ENCODE measurements at places on chromosomes 4 and X.

- no peak for DNase-seq
Observed at GRCh38 chr4:150229520-150229919, 151.3 kb downstream of the DCLK2 start.

- DNase-seq: no peak
Observed at GRCh38 chrX:135410861-135411627, 10.7 kb upstream of the SMIM10L2A start.

- DNase-seq: no peak
Observed at GRCh38 chr4:87973283-87974169, 2.0 kb upstream of the SPP1 start.

GRCh38 chr4:108954880-108955279, 192.0 kb upstream of the ETNPPL start:
- DNase-seq: no peak

DNA sequence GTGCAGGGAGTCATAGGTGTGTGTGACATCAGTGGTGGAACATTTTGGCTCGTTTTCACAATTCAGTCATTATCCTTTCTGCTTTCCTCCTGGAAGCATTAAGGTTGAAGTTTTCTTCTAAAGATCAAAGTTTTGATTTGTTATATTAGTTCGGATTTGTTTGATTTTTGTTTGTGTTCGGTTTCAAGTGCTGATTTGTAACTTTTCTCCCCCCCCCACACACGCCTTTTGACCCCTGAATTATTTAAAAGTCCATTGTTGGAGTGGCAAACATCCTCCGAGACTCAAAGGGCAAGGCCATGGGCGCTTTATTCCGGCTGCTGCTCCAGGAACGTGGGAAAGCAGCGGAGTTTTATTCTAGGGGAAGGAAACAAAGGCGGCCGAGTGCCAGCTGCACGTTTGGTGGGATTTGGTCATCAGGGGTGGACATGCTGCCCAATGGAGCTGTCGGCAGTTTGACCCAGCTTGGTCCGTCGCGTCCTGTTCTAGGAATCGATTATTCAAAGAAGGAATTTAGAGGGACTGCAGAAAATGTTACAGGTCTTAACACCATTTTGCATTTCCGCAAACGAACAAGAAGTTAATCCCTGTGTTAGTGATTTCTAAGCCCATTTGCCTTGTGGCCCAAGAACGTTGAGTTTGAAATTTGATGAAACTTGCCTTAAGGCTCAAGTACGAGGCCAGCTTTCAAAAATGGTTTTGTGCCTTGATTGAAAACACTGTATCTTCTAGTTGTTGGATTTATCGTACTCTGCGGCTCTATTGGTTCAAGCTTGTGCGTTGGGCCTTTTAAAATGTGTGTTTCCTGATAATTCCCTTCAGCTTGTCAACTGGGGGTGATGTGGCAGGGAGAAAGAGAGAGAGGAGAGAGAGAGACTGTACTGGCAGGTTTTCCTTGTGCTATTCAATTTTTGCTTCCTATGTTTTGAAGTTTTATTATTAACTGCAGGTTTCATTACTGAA, 565 bp upstream of the ZNF41 start:
- DNase-seq: no peak

DNA sequence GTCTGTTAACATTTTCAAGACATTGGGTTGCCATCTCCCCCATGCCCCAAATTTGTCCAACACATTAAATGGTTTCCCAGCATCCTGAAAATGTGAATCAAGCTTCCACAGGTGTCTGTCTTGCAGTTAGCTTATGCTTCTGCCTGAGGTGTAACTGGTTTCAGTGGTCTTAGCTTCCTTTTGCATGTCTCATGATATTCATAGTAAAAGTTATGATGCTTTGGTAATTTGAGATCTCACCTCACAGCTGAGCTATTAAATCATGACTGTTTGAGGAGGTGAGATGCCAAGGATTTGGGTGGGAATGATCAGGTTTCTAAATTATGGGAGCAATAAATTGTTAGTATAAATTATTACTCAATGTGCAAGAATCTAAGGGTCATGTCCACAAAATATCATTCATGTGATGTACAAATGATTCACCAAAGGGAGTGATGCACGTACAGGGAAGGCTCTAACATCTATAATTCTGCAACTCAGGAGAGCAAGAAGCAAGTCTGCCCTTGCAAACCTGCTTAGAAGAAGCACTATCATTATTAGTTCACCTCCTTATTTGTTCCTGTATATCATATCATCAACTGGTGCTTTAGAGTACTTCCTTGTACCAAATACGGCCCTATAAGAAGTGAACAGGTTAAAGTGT, 17.1 kb upstream of the RAI2 start:
- no peak for DNase-seq

DNA sequence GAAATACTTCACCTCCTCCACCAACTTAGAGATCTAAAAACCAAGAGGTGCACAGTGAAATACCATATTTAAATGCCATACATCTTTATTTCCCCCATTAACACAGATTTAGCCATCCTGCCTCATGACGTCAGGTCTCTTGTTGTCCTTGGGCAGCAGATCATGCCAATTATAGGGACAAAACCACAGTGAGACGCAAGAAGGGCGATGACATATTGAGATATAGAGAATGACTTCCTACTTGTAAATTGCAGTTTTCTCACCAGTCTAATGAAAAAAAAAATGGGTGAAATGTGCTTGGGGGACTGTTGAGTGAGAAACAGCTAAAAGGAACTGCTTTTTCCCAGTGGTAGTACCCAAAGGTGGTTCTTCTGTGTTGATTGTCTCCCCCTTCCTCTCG, 24.3 kb downstream of the RS1 start:
- no peak for DNase-seq

DNA sequence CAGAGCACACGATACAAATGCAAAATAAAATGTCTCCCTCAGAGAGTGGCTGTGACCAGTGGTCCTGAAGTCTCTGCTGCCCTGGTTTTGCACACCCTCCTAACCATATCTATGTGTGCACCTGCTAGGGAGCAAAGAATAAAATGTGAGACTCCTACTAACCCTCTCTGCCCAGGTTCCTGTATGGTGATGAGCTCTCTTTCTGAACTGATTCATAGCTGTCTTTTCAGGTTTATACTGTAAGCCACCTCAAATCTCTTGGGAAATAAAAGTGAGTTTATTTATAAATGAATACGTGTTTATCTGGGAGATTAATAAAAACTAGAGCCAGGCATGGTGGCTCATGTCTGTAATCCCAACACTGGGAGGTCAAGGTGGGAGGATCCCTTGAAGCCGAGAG, 126.0 kb upstream of the RBPJ start:
- DNase-seq: no peak

GRCh38 chr4:102867278-102868152, 1.3 kb upstream of the CISD2 start:
- DNase-seq: no peak

DNA sequence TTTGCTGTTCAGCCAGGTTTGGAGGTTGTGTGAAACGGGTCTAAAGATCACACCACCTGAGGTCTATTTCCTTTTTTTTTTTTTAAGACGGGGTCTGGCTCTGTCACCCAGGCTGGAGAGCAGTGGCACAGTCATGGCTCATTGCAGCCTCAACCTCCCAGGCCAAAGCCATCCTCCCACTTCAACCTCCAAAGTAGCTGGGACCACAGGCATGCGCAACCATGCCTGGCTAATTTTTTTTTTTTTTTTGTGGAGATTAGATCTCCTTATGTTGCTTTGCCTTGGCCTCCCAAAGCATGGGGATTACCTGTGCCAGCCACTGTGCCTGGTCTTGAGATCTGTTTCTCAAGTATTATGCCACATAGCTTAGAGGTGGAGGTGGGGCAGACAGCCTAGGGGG, 49.2 kb upstream of the ELOVL6 start:
- DNase-seq: no peak

DNA sequence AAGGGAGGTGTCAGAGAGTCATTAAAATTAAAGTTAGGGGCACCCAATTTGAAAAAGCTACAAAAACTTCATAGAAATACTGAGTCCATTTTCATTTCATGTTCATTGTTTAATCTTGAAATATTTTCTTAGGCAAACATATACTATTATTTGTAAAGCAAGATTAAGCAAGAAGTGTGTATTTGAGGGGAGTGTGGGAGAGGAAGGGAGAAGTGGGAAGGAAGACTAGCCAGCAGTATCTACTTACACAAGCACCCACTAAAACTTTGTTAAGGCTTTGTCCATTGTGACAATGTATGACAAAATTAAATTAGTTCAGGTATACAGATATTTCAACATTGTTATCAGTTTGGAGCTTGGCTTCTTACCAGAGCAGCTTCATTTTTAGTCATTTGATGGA, 222.9 kb downstream of the ARHGAP24 start:
- no peak for DNase-seq

- DNase-seq: no peak
Observed at GRCh38 chrX:155071694-155072280, 479 bp downstream of the BRCC3 start.

DNA sequence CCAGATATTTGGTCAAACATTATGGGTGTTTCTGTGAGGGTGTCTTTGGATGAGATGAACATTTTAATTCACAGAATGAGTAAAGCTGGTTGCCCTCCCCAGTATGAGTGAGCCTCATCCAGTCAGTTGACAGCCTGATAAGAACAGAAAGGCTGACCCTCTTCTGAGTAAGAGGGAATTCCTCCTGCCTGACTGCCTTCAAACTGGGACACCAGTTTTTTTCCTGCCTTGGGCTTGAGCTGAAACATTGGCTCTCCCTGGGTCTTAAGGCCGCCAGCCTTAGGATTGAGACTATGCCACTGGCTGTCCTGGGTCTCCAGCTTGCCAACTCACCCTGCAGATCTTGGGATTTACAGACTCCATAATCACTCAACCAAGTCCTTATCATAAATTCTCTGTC, 14.5 kb upstream of the MAML3 start:
- DNase-seq: no peak

DNA sequence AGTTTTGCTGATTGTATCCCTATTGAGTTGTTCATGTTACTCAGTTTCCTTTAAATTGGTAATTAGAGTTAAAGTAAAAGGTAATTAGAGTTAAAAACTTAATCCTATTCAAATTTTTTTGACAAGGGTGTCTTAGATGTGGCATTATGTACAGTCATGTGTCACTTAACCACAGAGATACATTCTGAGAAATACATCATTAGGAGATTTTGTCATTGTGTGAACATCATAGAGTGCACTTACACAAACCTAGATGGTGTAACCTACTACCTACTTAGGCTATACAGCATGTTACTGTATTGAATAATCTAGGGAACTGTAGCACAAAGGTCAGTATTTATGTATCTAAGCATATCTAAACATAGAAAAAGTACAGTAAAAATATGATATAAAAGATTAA, 39.2 kb downstream of the BEX3 start:
- no peak for DNase-seq

DNA sequence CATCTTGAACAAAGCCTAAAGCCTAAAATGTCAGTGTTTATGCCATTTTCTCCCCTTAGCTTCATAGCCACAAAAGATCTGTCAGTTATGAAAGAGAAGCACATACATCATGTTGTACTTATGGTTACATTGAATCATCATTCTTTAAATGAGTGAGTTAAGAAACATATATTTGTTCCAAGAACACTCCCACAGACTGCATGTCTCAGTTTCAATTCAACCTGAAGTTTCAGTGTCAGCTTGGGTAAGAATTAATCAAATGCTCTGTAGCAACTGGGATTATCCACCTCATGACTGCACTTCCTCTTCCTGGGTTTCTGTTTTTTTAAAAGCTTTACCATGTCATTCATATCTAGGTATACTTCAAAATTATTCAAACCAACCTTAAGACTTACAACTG, 3.9 kb upstream of the TMPRSS11B start:
- no peak for DNase-seq

DNA sequence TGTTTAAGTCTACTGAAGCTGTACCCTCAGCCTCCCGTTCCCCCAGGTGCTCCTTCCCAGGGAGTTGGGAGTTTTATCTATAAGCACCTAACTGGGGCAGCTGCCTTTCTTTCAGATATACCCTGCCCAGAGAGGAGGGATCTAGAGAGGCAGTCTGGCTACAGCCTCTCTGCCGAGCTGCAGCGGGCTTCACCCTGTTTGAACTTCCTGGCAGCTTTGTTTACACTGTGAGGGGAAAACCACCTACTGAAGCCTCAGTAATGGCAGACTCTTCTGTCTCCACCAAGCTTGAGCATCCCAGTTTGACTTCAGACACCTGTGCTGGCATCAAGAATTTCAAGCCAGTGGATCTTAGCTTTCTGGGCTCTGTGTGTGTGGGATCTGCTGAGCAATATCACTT, 122.5 kb downstream of the MAGEE1 start:
- DNase-seq: no peak

DNA sequence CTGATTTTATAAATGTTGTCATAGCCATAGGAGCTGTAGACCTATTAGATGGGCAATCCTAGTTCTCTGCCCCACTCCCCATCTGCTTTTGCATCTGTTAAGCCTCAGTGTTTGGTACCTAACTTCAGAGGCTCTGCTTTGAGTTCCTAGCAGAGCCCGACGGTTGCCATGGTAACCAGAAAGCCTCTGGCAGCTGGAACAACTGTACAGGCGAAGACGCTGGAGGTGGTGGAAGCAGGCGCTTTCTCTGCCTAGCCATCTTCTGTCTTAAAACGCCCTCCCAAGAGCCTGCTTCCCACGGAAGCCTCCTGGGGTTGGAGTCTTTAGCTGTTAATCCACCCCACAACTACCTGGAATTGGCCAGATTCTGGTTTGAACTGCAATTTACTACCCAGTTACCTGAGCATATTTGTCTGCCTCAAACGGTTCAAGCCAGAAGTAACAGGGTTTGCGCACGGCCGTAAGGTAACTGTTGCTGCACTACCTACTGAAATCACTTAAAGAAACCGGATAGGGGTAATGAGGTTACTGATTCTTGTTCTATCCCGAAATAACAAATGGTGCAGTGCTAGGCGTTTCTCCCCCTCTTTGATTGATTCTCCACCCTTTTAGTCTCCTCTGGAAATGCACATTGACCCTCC, 1.0 kb upstream of the GABRG1 start:
- DNase-seq: no peak

DNA sequence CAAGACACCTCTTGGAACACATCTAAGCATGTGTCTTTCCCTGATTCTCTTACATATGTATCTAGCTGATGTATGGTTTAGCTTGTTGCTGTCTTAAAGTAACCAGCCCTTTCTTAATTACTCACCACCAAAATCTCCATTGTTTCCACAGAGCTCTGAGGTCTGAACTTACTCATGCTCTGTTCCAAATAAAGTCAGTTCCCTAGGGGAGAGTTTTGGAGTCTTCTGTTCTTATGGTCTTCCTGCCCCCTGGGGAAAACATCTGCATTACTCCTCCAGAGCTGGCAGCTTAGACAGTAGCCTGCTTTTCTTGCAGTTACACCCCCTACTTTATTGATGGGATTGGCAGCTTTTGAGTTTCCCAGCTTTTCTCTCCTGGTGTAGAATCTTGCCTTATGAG, 125.8 kb downstream of the EDA start:
- no peak for DNase-seq

GRCh38 chr4:187251896-187252295, 528.2 kb upstream of the FAT1 start:
- DNase-seq: no peak

GRCh38 chrX:145773006-145773405, 44.6 kb upstream of the SLITRK2 start:
- DNase-seq: no peak

DNA sequence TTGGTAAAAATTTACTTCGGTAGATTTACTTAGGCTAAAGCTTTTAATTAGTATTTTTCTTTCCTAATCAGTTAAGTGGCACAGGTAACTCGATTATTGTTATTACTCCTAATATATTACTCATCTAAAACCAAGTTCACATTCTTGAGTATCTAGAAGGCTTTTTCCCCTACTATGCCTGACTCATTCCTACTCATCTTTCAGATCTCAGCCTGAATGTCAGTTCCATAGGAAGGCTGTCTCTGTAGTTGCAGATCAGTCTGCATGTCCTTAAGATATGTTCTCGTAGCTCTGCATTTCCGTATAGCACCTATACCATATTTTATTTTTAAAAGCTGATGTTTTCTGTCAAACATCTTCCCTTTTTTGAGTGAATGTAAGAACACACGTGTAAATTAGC, 5.9 kb upstream of the FAM184B start:
- DNase-seq: no peak
